ENCODE measurements at places on chromosomes 5 and 9.

GRCh38 chr9:30349526-30350513 lies 2034.6 kb upstream of the ACO1 start:
- no peak for DNase-seq

DNA sequence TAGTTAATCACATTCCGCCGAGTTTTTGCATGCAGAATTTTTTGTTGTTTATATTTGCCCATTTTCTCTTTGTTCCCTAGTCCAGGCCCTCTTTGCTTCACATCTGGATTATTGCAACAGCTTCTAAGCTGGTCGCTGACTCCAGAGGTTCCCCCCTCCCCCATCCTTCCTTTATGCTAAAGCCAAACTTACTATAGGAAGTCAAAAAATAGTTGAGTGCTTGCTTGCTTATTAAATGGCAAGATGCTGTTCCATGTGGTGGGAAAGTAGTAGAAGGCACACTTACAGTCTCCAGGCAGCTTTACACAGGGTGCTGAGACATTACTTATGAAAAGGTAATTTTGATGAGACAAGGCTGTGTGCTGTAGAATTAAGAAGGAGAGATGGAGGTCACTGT lies 1.3 kb downstream of the ZBTB34 start:
- no peak for DNase-seq

GRCh38 chr5:170443624-170444023 lies 54.5 kb upstream of the KCNMB1 start:
- no peak for DNase-seq

GRCh38 chr5:66273121-66273520 lies 129.0 kb downstream of the SREK1 start:
- no peak for DNase-seq

DNA sequence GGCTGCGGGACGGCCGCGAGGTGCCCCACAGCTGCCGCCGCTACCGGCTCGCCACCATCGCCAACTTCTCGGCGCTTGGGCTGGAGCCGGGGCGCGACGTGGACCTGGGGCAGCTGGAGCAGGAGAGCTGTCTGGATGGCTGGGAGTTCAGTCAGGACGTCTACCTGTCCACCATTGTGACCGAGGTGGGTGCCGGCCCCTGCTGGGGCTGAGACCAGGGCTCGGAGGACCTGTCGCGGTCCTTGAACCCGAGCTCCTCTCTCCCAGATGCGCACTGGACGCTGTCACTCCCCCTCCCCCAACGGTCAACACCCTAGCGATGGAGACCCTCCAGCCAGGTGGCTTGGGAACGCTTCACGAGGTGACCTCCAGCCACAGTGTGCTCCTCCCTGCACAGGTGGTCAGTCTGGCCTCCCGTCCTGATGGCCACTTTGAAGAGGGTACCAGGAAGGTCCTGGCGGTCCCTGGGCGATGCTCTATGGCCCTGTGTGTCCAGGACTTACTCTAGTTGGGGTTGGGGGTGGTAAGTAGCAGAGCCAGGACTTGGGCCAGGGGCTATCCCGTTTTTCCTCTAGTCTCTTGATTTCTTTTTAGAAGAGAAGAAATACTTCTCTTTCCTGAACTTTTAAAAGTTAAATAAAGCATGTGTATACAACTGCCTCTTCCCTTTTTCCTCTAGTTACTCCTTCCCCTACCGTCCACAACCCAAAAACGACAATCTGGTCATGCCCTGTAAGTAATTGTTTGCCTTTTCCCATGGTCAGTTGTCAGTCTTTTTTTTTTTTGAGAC lies 866 bp downstream of the SLC22A5 start:
- no peak for DNase-seq

- DNase-seq, result no peak
These were observed 91.8 kb downstream of the GLIS3 start for GRCh38 chr9:4207881-4208615.

DNA sequence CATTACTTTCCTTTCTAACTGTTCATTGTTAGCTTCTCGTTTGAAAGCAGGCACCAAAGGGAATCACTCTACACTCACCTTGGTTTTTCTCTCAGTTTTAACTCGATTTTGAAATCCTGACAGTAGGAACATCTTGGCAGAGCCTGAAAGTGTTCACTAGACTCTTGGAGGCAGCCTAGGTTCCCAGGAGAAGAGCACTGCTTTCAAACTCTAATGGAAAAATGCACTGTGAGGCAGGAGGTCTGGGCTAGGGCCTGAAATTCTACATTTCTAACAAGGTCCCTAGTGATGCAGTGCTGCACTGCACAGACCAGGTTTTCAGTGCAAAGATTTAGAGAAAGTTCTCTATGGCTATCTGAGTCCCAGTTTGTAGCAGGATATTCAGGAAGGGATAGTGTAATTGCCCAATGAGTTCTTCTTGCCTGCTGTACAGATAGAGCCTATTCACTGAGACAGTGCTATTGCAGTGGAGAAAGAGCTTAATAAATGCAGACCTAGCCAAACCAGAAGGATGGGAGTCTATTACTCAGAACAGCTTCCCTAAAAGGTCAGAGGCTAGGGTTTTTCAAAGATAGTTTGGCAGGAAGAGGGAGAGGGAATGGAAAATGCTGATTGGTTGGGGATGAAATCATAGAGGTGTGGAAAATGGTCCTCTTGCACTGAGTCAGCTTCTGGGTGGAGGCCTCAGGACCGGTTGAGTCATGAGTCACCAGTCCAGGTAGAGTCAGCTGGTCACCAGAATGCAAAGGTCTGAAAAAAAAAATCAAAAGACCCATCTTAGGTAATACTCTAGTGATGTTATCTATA lies 153.9 kb downstream of the GPBP1 start:
- no peak for DNase-seq

DNA sequence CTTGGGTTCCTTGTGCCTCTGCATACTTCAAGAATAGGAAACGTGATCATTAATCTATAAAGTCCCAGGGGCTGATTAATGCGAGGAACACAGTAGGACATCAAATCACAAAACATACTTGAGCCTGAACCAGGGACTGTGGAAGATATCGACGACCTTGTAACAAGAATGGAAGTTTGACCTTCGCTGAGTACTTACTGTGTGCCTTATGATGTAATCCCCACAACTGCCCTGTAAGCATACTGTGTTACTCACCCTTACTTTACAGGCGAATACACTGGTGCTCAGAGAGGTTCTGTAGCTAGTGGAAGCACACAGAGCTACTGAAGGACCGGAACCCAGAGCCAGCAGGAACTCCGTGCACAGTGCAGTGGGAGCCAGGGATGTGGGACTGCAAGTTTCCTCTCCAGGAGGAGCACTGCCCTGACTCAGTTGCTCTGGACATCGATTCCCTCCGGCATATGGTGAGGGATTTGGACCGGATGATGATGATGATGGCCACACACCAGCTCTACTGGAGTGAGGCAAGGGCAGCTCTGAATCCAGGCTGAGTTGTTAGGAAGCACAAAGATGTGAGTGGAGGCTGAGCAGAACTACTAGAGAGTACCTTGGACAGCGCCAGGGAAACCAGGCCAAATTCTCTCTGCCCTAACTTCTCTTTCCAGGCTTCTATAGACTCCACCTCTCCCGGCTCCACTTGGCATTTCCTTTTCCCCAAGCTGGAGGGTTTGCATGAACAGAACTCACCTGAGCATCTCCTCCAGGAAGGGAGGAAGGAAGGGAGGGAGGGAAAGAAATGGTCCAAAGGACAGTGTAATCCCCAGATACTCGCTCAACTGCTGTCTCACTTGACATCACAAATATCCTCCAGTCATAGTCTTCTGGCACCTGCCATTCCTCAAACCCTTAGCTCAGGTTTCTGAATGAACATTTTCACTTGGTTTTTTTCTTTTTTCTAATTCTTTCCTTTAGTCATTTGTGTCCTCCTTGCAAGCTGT lies 1.5 kb upstream of the GABBR2 start:
- DNase-seq, result no peak

GRCh38 chr5:127471211-127471610 lies 46.2 kb upstream of the PRRC1 start:
- DNase-seq, result no peak

DNA sequence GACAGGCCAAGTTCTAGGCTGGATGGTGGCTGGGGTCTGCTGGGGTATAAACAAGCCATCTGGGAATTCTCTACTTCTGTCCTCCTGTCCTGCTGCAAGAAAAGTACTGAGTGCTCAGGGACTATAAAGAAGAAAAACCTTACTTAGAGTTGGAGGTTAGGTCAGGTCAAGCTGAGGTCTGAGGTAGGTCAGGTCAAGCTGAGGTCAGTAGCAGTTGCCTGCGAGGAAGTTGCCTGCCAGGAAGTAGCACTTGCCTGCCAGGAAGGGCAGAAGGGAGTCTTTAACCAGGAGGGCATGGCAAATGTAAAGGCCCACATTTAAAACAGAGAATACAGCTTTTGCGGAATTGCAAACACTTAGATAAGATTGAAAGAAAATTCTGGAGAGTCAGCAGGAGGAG lies 51.3 kb upstream of the PRLR start:
- DNase-seq, result no peak

DNA sequence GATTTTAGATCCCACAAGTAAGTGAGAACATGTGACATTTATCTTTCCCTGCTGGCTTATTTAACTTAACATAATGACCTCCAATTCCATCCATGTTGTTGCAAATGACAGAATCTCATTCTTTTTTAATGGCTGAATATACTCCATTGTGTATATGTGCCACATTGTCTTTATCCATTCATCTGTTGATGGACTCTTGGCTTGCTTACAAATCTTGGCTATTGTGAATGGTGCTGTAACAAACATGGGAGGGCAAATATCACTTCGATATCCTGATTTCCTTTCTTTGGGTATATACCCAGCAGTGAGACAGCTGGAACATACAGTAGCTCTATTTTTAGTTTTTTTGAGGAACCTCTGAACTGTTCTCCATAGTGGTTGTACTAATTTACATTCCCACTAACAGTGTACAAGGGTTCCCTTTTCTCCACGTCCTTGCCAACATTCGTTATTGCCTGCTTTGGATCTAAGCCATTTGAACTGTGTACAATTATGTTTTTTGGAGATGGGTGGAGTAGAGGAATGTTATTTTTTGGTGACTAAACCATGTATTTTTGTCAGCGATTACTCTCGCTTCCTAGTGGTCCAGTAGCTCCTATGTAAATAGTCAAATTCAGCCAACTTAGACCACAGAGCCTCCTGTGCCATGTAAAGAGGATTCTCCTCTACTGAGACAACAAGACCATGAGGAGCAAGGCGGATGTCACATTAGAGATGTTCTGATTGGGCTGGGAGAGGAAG lies 60.6 kb downstream of the TNFSF15 start:
- no peak for DNase-seq

GRCh38 chr5:16548115-16548514 lies 68.7 kb downstream of the RETREG1 start:
- DNase-seq, result no peak

DNA sequence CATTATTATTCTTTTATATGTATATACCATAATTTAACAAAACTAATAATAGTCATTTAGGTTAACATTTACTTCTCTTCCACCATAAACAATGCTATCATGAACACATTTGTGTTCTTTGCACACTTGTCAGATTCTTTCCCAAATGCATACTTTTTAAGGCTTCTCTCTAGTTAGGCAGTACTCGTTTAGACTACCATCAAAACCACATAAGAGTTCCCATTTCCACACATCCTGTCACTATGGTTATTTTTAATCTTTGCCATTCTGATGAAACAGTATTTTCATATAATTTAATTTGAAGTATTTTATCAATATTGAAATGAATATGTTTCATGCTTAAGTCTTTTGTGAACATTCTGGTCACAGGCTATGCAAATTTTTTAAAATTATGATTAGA lies 15.1 kb downstream of the DROSHA start:
- DNase-seq, result no peak

GRCh38 chr5:55037046-55037771 lies 13.2 kb downstream of the GZMK start:
- DNase-seq, result peak; percentile 34

- DNase-seq, result no peak
These were observed 18.1 kb downstream of the ANKRD33B start for GRCh38 chr5:10581867-10582511.

DNA sequence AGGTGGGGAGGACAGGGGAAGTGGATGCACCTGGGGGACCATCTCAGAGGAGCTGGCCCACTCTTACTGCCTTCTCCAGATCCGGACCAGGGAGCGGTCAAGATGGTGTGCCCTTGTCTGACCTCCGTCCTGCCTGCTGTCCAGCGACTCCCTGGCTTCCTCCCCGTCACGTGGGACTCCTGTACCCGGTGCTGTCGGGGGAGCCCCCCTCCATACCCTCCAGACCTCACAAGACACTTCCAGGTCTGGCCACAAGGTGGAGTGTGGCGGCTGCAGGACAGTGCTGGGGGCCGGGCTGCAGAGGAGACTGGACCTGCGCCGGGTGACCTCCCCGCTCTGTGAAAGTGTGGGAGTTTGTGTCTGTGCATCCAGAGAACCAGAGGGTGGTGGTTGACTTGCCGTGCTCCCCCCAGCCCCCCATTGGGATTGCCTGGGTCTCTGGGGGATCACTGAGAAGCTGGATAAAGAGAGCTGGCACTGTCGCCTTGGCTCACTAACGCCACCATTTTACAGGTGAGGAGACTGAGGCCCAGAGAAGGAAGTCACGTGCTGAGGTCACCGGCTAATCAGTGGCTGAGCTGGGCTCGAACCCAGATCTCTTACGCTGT lies 1.9 kb upstream of the CRB2 start:
- peak; percentile 57 for DNase-seq

DNA sequence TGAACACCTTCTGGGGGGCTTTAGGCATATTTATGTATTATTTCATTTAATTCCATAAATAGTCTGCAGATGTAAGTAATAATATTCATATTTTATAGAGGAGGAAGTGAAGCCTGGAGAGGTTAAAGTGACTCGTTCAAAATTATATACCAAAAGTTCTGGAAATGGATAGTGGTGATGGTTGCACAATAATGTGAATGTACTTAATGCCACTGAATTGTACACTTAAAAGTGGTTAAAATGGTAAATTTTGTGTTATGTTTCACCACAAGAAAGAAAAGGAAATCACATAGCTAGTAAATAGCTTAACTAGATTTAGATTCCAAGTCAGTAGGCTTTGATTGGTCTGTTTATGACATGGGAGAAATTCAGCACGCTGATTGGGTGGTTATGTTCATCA lies 13.0 kb upstream of the TMEFF1 start:
- no peak for DNase-seq

DNA sequence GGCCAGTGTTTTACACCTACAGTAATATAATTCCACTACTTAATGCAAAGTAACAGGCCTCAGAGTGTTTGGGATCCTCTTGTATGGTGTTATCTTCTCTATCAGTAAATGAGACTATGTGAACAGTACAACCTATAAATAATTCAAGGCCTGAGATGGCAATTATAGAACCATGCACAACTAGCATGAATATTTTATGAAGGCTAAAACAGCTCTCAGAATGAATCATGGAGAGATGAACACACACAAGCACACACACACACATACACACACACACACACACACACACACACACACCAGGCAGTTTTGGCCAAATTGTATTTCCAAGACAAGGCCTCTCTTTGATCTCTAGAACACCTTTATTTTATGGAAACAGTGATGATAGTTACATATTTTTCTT lies 224.9 kb downstream of the EBF1 start:
- DNase-seq, result no peak
